Tibial nerve (tissue), 4 donors: ENCODE measurements at places on chromosomes 3 and 15. TPM values are rescaled to one million over a fixed set of nuclear protein-coding genes. Genes with fewer than 3 reads are reported as not detected.

Gene PP2D1
- total RNA-seq = not detected

Gene DNAJA4
- total RNA-seq = 16.8 TPM

DNA sequence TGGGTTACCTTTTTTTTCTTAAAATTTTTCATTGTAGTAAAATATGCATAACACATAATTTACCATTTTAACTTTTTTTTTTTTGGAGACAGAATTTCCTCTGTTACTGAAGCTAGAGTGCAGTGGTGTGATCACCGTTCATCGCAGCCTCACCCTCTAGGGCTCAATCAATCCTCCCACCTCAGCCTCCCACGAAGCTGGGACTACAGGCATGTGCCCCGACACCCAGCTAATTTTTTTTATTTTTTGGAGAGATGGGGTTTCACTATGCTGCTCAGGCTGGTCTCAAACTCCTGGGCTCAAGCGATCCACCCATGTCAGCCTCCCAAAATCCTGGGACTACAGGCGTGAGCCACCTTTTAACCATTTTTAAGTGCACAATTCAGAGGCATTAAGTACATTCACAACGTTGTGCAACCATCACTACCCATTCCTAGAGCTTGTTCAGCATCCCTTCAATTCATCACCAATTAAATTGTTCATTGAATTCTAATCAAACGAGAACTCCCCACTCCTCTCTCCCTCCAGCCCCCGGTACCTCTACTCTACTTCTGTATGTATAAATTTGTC lies 44.6 kb downstream of the BHLHE40 start:
- no peak for DNase-seq

DNA sequence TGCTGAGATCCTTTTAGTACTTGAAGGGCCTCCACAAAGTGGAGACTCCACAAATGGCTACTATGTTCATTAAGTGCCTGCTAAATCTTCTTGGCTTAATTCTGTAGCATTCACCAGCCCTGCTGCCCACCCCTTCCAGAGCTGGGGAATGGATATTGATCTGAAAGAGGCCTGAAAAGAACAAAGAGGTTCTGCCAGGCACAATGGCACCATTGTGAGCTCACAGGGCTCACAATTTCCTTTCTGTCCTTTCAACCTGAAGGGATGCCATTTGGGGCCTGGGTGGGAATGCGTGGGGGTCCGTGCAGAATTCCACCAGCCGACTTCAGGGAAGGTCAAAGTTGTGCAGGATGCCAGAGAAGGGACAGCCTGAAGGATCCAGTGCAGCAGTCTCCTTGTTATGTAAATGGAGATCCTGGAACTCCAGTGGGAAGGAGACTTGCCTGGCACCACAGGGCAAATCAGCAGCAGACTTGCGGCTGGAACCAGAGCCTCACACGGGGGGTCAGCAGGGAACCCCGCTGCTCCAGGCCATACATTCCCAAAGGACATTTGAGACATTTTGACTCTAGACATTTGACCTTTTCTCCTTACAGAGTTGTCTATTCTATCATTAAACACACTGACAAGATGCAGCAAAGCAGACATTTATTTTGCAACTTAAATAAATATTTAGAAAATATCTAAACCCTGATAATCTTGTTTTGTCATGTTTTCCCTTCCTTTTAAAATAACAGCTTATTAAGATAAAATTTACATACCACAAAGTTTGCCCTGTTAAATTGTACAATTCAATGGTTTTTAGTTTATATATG lies 21.5 kb upstream of the MORF4L1 start:
- no peak for DNase-seq

- DNase-seq = no peak
These were observed 452.1 kb downstream of the RAP2B start for GRCh38 chr3:153614140-153614539.
